ENCODE measurements at places on chromosomes 5 and 9. TPM values are rescaled to one million over a fixed set of nuclear protein-coding genes. Genes with fewer than 3 reads are reported as not detected.

DNA sequence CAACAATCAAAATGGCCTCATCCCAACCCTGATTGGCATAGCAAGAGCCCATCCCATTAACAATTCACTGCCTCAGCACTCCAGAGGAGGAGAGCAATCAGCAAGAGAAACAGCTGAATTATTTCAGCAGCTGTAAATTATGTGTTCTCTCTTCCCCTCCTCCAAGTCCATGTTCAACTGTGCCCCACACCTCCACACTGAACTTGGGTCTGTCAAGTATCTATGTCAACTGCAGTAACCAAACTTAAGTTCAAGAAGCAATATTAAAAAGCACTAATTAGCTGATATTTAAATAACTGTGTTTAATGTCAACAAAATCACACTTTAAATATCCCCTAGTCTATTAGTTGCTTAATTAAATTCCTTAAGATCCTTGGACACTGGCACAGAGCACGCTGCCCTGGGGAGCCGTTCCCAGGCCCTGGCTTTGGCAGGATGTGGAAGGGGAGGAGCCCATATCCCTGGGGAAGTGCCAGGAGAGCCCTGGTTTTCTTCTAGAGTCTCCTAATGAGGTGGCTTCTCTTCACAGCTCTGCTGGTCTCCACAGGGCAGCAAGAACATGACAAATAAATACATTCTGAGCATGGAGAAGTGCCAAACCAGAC lies 50.6 kb downstream of the SIL1 start:
- peak; percentile 67 for DNase-seq

DNA sequence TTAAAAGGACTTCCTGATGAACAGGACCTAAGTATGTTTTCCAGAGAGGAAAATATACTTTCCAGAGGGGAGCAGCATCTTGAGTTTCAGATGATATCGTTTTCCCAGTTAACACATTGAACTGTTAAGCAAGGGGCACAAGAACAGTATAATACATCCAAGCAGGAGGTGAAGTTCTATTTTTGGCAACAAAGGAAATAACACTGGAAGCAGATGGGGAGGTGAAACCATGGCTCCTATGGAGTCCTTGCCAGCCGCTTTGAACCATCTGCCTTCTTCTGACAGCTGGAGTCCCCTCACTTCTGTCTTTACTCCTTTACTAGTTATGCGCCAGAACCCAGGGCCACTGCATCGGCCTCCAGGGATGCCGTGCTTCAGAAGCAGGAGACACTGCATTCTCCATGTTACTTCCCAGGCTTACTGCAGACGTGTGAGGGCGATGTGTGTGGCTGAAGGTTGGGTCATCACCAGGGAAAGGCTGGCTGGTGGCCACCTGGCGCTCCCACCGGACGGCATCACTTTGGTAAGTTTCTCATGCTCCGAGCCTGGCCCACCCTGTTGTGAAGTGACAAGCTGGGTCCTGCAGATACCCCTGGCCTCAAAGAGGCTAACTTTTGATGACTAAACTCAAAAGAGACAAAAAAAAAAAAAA lies 77.8 kb downstream of the TTLL11 start:
- DNase-seq, result peak; percentile 61

The FEM1C gene
- 18.7 TPM for total RNA-seq

The CDKN2A gene
- 169 TPM for total RNA-seq

DNA sequence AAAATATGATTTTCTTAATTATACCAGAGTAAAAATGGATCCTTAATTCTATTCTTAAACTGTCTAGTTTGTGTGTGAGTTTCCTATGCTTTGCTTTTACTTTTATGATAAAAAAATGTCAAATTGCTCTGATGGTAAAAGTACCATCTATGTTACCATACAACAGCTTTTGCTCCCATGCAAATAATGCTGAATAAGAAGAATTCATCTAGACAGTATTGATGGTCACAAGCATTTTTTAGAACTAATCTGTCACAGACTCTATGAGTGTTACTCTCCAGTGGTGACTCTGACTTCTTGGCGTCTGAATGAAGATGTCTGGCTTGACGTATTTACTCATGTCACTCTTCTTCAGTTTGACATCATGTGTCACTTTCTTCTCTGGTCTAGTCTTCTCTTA lies 608.1 kb upstream of the RORB start:
- DNase-seq, result no peak

DNA sequence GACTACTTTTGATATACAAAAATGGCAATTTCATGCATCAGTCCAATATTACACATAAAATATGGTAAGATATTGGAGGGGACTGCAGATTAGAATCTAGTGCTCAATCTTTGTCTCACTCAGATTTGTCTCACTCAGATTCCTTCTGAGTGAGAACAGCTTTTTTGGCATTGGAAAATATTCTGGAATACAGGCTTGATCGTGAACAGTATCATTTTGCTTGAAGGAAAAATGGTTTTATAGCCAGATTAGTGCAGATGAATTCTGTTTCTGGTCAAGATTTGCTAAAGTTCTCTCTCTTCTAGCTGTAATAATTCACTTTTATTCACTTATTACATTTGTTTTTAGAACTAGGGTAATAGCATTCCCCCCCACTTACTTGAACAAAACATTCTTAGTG lies 51.2 kb downstream of the MAN2A1 start:
- no peak for DNase-seq

- DNase-seq, result peak; percentile 51
Observed at GRCh38 chr9:78234810-78235209, 1.1 kb upstream of the CEP78 start.

The ZNF354C gene
- total RNA-seq, result 3.0 TPM

- no peak for DNase-seq
Observed at GRCh38 chr5:4453655-4454054, 686.5 kb upstream of the ADAMTS16 start.

DNA sequence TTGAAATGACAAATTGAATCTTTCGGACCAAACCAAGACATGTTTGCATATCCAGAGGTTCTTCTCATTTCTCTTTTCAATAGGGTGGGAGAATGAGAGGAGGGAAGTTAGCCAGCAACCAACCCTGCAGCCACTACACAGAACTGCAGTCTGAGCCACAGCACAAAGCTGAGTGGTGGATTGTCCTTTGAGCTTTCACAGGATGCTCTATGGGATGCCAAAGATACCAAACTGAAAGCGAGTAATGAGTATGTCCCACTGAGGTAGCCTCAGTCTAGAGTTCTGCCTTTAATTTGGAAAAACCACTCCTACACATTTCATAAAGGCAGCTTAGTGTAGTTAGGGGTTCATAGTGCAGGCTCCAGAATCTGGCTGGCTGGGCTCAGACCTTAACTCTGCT lies 114.9 kb downstream of the MARCHF3 start:
- no peak for DNase-seq

DNA sequence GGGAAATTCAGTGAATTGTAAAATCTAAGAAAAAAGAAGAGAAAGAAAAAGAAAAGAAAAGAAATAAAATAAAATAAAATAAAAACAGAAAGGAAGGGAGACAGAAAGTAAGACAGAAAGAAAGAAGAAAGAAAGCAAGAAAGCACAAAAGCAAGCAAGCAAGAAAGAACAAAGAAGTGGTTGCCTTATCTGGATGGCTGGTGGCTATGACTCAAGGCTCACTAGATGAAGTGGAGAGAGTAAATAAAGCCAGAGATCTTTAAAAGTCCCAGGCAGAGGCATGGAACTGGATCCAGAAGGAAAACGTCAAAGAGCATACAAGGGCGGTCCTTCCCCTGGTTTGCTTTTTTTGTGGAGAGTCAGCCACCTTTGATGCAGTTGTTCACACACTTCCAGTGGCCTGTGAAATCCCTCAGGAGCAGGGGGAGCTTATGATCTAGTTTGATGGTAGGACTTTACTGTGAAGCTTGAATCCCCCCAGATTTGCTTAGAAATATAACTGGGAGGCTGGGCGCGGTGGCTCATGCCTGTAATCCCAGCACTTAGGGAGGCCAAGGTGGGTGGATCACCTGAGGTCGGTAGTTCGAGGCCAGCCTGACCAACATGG lies 176.7 kb upstream of the HMHB1 start:
- DNase-seq, result no peak

Measured in myocyte (in vitro differentiated cells).